ENCODE measurements at places on chromosomes 5 and 9. TPM values are rescaled to one million over a fixed set of nuclear protein-coding genes. Genes with fewer than 3 reads are reported as not detected.
A peak's percentile ranks its signal among the peaks of the same experiment; 100 is the strongest.

Gene CTNND2
- total RNA-seq, result 1.8 TPM

DNA sequence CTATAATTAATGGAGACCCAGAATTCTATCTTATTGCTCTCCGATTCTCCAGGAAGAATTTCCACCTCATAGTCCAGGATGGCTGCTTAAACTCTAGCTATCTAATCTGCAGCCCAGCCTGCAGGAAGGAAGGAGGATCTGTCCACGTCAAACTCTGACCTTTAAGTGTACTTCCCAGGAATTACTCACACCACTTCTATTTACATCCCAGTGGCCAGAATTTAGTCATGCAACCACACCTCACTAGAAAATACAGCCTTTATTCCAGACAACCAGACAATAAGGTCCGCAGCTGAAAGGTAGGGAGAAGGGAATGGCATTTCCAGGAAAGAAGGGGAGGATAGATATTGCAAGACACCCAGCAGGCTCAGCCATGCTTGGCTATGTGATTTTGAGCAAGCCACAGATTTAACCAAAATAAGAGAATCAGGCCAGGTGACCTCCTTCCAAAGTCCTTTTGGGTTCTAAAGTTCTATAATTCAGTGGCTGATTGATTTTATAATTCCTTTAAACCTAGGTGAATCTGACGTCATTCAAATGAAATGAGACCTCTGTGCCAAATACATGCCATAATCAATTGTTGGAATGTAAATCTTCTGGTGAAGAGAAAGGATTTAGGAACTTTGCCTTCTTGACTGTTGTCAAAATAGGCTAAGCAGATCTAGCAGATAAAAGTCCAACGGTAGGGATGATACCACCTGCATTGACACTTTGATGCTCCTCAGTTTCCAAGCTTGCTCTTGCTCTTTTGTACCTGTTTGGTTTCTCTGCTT lies 3.7 kb upstream of the DENND1A start:
- H3K27me3 ChIP-seq, result peaks cover 7% of the 10 kb centered on the region
- no peaks in the 10 kb centered on the region for H3K36me3 ChIP-seq
- no peaks in the 10 kb centered on the region for H3K4me1 ChIP-seq
- H3K4me3 ChIP-seq, result no peak overlapping the region
- no peak for ATAC-seq
- H3K27ac ChIP-seq, result no peak overlapping the region

Gene PTGER4
- 10.1 TPM for total RNA-seq

DNA sequence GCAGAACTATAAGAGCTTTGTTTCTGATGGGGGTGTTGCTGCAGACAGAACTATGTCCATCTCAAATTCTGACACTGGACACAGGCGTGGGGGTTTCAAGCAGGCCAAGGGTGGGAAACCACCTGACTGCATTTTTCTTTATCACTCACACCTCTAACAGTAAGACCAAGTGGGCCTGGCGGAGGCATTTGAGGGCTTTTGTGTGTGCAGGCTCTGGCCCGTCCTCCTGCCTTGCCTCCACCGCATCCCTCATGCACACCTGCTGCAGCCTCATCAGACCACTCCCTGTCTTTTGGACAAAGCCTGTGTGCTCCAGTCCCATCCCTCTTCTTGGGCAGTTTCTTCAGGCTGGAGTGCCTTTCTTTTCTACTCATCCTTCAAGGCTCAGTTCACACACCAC lies 7.9 kb downstream of the OR13J1 start:
- ATAC-seq, result no peak
- no peak overlapping the region for H3K27ac ChIP-seq
- peaks cover 2% of the 10 kb centered on the region for H3K27me3 ChIP-seq
- H3K4me3 ChIP-seq, result no peak overlapping the region

Gene TXN
- total RNA-seq, result 134 TPM

DNA sequence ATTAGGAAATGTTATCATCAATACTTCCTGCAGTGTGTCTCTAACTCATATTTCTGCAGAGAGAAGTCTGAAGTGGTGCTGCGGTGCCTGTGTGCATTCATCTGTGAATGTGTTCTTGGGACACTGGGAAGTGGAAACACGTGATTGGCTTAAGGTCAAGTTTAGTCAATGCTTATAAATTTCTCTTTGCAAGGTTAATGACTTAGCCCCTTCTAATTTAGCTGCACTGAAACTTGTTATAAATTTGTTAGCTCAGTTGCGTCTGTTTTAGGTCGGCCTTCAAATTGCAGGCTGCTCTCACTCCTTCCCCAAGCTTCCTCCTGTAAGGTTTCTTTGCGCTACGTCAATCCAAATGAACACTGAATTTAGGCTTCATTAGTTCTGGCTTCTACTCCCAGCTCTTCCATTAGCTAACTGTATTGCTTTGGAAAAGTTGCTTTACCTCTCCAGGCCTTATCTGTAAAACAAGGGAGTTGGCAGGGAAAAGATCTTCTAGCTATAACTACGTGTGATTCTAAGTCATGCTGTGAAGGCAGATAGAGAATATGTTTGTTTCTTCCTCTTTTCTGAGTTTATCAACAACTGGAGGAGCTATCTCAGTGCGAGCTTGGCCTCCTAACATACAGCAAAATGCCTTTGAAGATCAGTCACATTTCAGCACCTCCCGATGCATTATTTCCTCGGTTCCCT lies 341.8 kb downstream of the NFIB start:
- H3K4me3 ChIP-seq, result no peak overlapping the region
- H3K27me3 ChIP-seq, result no peaks in the 10 kb centered on the region
- no peak overlapping the region for H3K27ac ChIP-seq
- H3K36me3 ChIP-seq, result no peaks in the 10 kb centered on the region
- no peaks in the 10 kb centered on the region for H3K4me1 ChIP-seq

Gene SPINK13
- total RNA-seq, result not detected

GRCh38 chr9:114034196-114034595 lies 43.9 kb downstream of the AMBP start:
- H3K4me1 ChIP-seq, result no peaks in the 10 kb centered on the region
- no peak overlapping the region for H3K27ac ChIP-seq
- H3K27me3 ChIP-seq, result no peaks in the 10 kb centered on the region
- ATAC-seq, result no peak
- H3K4me3 ChIP-seq, result no peak overlapping the region

DNA sequence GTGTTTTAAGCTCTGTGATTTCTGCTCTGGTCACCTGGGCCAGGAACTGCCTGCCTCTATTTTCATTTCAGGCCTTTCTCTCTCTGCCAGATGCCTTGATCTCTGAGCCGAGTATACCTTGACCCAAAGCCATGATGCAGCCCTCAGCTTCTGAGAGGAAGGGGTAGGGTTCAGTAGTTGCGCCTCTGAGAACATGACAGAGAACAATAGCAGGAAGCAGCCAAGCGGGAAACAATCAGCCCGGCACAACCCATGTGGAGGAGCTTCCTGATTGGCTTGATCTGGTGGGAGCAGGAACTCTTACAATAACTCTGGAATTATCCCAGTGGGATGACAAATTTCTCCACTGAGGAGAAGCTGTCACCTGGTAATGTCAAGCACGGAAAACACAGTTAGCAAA lies 127.4 kb downstream of the PALM2AKAP2 start:
- H3K27ac ChIP-seq, result no peak overlapping the region
- H3K4me3 ChIP-seq, result no peak overlapping the region
- H3K4me1 ChIP-seq, result no peaks in the 10 kb centered on the region
- ATAC-seq, result peak; percentile 76
- H3K36me3 ChIP-seq, result no peaks in the 10 kb centered on the region

GRCh38 chr9:122228191-122228567 lies 578 bp downstream of the LHX6 start:
- H3K27me3 ChIP-seq, result peaks cover 98% of the 10 kb centered on the region
- ATAC-seq, result no peak
- H3K4me3 ChIP-seq, result peak overlapping the region; percentile 14
- peak overlapping the region; percentile 57 for H3K27ac ChIP-seq
- no peaks in the 10 kb centered on the region for H3K4me1 ChIP-seq
- H3K36me3 ChIP-seq, result no peaks in the 10 kb centered on the region

Gene IL13
- total RNA-seq, result not detected
